ENCODE measurements at places on chromosomes 1 and 21. TPM values are rescaled to one million over a fixed set of nuclear protein-coding genes. Genes with fewer than 3 reads are reported as not detected.

The CASQ1 gene
- 0.30 TPM for total RNA-seq

DNA sequence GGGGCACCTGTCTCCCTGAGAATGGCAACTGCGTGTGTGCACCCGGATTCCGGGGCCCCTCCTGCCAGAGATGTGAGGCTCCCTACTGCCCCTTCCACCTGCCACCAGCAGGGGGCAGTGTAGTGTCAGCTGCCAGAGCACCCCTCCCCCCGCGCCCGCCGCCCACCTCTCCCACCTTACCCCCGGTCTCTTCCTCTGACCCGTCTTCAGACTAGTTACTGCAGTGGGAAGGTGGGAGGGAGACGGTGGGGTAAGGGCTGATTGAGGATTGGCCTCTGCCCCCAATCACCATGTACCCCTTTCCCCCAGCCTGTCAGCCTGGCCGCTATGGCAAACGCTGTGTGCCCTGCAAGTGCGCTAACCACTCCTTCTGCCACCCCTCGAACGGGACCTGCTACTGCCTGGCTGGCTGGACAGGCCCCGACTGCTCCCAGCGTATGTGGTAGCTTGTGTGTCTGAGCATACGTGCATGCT lies 10.1 kb upstream of the LRRC71 start:
- DNase-seq = peak; percentile 51

The C1orf87 gene
- total RNA-seq = not detected

The CELA2B gene
- total RNA-seq = not detected

The PAPPA2 gene
- total RNA-seq = not detected

GRCh38 chr1:222777977-222778376 lies 36.9 kb upstream of the DISP1 start:
- DNase-seq = no peak

GRCh38 chr1:153465811-153466636 lies 5.6 kb upstream of the S100A7 start:
- DNase-seq = peak; percentile 50

- DNase-seq = no peak
Measured at GRCh38 chr1:221892301-221892830, 150.5 kb upstream of the DUSP10 start.

The APH1A gene
- 105 TPM for total RNA-seq

The TDRD10 gene
- not detected for total RNA-seq

DNA sequence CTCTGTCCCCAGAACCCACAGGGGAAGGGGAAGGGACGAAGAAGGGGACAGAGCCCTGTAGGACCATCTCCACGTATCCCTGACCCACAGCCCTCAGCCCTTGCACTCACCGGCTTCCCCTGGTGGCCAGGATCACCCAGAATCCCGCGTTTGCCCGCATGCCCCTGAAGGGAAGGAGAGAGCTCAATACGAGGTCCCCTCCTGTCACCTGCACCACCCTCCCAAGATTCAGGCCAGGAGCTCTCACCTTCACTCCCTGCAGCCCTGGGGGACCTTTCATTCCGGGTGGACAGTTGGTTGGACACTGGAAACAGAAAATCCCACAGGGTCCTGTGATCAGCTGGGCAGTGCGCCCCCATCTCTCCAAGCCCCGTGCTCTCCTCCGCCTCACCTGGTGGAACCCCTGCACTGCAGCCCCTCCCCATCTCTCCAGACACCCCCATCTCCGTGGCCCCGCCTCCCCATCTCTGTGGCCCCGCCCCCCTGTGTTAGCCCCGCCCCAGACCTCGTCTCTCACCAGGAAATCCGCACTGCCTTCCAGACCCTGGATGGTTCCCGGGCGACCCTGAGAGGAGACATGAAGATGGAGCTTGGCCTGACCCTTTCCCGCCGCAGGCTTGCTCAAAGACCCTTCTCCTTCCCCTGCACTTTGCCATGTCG lies 6.0 kb downstream of the COL9A2 start:
- no peak for DNase-seq

DNA sequence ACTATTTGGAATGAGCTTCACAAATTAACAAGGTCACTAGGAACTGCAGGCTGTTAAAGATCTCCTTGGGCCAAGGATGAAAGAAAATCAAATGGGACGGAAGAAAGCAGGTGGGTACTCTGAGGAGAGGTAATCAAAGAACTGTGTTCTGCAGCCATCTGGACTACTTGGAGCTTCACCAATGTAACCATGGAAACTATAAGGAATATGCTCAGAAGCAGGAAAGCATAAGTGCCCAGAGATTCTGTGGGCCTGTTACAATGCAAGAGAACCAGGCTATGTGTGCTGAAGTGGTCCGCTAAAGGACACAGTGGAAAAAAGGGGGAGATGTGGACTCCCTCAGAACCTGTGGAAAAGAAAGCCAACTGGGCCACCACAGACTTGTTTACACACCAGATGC lies 238.5 kb downstream of the PTGER3 start:
- no peak for DNase-seq

DNA sequence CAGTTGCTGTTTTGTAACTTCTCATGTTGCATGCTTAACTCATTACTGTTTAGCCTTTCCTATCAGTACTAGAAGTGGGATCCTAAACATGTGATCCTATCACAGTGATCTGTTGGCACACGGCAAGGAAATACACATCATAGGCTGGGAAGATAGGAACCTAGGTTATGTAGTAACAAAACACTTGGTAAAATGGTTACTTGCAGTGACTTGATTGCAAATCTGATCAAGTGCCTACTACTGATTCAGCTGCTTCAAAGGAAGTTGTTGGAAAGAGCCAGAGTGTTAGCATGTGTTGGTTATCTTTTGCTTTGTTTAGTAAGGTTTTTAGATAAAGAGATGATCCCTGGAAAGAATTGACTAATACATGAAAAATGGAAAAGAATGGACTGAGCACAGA lies 8.9 kb upstream of the VASH2 start:
- DNase-seq = no peak

DNA sequence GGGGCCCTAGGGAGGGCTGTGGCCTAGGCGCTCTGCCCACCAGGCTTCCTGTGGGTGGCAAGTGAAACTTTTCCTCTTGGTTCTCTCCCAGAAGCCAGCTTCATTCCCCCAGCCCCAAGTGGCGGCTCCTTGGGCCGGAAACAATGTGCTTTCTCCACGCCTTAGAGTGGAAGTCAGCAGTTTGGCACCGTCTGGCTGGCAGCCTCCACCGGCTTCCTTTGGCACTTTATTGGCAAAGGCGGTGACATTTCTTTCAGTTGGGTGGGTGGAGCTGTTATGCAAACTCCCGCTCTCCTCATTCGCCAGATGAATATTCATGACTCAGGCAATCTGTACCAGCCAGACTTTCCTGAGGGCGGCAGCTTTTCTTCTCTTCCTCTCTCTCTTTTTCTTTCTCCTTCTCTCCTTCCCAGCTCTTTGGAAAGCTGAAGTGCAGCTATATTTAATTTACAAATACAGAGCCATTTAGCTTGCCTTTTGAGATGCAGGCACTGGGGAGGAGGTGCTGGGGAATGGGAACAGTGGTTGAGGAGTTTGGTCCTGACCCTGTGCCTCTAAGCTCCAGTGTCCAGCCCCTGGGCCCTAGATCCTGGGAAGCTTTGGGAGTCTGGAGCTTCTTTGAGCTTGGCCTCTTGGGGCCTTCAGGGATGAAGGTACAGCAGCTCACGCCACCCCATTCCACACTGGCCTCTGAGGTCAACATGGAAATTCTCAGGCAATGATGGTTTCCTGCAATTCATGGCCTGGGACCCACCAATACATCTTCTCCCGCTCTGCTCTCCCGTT lies 67.8 kb upstream of the POU3F1 start:
- DNase-seq = no peak

The CLDN19 gene
- total RNA-seq = not detected

The RNF19B gene
- 50.4 TPM for total RNA-seq

GRCh38 chr21:37391666-37392065 lies 25.1 kb downstream of the DYRK1A start:
- no peak for DNase-seq

- no peak for DNase-seq
Measured at GRCh38 chr21:32329776-32330175, 31.1 kb downstream of the MRAP start.

GRCh38 chr1:22916471-22916820 lies 56.2 kb downstream of the LACTBL1 start:
- no peak for DNase-seq

DNA sequence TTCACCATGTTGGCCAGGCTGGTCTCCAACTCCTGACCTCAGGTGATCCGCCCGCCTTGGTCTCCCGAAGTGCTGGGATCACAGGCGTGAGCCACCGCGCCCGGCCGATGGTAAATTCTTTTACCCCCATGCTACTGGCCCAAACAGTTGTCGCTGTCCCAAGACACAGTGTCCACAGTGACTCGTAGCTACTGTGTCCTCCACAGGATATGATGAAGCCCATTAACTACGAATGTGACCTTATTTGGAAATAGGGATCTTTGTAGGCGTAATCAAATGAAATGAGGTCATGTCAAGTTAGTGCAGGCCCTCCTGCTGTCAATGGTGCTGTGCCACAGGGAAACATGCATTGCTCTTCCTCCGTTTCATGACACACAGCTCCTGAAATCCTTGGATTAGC lies 8.5 kb downstream of the FNDC10 start:
- no peak for DNase-seq

The PRAMEF2 gene
- not detected for total RNA-seq

- DNase-seq = no peak
Measured at GRCh38 chr1:69269491-69269890, 298.2 kb upstream of the LRRC7 start.

DNA sequence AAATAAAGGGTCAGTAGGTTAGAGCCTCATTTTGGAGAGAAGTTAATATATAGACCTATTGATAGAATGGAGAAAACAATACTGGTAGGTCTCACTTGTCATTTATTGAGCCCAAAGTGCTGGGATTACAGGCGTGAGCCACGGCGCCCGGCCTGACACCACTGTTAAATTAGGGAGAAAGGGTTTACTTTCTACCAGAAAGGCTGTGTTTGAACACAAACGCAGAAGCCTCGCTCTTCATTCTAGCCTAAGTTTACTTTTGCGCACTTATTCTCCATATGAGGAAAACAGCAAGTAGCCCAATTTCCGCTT lies 710 bp upstream of the PRPF3 start:
- no peak for DNase-seq

DNA sequence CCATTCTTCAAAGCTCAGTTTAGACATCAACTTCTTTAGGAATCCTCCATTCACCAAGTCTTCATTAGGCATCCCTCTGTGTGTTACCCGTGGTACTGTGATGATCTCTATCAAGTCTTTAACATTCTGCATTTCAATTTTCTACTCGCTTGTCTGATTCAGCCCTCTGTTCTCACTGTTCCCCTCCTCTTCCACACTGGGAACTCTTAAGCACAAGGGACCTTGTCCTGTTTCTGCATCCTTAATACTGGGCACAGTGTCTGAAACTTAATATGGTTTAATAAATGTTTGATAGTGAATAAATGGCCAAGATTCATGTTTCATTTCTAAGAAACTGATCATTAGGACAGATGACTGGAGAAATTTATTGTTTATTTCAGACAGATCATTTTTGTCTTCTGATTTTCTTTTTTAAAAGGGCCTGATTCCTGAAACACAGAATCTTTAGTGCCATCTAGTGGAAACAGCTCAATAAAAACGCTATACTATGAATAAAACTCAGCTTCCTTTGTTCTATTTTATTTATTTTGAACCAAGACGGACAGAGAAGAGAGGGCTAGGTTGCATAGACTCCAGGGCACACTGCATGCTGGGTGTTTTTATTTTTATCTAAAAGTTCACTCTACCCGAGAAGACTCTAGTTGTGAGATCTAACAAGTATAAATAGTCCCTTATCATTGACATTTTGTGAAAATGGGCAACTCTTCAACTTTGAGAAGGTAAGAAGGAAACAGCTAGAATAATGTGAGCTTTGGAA lies 7.0 kb upstream of the TRIM45 start:
- no peak for DNase-seq

GRCh38 chr1:150552128-150552910 lies 3.1 kb downstream of the ADAMTSL4 start:
- DNase-seq = no peak

DNA sequence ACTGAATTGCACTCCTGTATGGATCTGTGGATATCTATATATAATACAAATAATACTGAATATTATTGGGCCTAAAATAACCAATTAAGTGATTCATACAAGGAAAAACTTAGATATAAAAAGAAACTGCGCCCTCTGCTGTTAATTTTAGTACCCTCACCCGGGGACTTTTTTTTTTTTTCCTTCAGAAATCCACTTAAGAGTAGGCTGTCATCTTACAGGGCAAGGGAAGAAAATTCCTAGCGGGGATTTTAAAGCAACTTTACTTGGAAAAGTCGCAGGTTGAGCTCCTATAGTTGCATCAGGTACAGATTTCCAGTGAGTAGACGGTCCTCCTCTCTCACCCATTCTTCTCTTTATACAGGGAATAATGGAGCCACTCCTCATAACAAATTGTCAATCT lies 1.3 kb downstream of the NTNG1 start:
- no peak for DNase-seq

DNA sequence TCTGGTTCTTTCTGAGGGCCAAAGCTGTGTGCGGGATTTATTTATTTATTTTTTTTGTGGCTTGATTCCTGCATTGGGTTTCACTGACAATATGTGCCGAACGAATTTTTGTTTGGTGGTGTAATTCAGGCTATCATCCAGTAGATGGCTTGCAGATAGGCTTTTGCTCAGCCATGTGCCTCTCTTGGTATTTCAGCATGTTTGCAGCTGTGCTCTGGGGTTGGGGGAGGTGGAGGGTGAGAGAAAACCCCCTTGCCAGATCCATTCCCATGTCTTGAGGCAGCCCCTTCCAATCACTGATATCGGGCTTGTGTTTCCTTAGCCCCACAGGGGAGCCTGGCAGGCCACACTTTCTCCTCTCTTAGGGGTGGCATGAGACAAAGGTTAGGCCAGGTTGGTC lies 302.4 kb downstream of the PTGER3 start:
- no peak for DNase-seq

The CD5L gene
- not detected for total RNA-seq

- no peak for DNase-seq
Measured at GRCh38 chr1:241579434-241579833, 47.3 kb downstream of the KMO start.

DNA sequence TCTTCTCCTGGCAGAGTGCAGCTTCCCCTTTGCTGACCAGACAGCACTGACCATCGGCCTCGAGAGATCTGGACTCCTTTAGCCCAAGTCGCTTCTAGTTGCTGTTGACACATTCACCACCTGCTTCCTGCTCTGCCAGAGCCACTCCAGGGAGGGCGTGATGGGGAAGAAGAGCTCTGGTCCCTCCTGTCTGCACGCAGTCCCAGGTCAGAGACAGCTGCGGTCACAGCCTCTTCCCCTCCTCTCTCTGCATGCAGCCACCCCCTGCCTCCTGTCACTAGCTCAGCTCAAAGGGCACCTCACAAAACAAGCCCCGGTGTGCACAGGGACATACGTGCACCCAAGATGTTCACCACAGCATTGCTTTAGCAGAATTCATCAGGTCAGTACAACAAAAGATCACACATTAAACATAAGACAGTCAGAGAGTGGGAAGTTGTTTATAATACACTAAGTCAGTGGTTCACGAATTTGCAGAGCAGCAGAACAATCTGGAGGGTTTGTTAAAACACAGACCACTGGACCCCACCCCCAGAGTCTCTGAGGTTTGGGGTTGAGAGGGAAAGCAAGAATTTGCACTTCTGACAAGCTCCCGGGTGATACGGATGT lies 132.9 kb downstream of the SYF2 start:
- DNase-seq = peak; percentile 36

The SERINC2 gene
- 0.27 TPM for total RNA-seq
